ENCODE measurements at places on chromosomes 2 and 18.

- no peak for DNase-seq
Observed at GRCh38 chr2:172101821-172102390, 794 bp downstream of the DLX2 start.

GRCh38 chr18:61541673-61542072, 208.4 kb downstream of the CDH20 start:
- peak; percentile 22 for DNase-seq

DNA sequence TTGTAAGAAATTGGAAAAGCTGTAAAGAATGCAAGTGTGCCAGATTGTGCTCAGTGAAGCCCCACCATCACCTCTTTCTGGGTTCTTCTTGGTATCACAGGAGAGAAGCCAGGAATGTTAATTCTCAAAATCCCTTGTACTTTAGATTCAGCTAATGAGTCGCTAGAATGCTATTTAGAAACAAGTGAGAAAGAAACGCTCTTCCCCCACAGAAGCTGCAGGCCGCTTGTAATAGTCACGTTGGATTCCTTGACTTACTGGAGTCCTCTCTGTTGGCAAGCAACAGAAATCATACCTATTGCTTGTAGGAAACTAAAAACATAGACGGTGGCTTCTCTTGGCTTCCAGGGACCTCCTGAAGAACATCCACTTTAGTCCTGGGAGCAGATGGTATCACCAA, 375.6 kb upstream of the LRATD1 start:
- DNase-seq = no peak

GRCh38 chr2:36785179-36785795, 88.8 kb downstream of the VIT start:
- DNase-seq = peak; percentile 72

DNA sequence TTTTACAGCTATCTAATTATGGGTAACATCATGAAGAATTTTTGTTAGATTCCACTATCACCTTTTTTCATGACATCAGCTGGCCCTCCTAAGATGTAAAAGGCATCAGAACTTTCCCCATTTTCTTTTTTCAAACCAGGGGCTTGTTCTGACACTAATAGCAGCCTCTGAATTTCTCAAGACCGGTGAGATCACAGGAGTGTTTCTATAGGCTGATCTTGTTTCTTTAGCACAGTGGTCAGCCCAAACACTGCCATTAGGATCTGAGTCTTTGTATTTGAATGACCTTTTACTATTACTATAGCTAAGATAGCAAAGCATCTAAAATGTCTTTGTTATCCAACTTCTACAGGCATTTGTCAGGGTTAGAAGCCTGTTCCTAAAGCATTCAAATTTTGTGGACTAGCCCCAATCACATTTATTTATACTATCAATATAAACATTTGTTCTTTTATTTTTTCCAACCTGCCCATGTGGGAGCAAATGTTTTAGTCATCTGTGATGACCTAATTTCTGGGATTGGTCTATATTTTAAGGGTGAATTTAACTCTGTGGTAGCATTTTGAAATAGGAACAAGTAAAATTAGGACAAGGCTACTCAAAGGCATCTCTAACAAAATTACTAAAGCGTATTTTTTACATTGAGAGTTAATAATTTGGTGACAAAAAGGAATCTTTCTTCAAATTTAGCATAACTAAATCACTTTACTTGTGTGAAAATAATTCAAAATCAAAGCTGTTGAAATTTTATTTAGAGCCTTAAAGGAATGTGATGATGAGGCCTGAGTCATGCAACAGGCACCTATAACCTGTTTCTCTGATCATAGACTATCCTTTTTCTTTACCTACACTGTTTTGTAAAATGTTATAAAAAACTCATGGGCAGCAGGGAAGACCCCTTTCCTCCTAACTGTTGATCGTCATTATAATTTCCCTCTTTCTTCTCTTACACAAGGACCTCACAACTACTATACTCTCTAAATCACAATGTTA, 39.3 kb downstream of the ZAP70 start:
- DNase-seq = no peak
